ENCODE measurements at places on chromosomes 3 and 15.
A peak's percentile ranks its signal among the peaks of the same experiment; 100 is the strongest.

DNA sequence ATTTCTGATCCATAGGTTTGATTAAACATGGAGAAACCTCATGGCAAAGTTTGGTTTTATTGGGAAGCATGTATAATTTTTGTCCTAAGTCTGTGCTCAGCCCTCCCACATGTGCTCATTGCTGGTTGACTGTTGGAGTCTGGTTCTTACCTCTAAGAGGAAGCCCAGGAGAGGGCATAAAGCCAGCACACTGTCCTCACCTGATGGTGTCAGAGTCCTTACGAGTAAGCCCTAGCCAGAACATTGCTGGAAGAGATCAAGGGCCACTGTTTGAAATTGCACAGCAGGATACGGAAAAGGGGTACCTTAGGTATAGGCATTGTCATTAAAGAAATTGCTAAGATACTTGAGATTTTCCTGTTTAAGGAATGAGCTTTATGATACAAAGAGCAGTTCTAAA lies 21.3 kb downstream of the MLH1 start:
- no peak for DNase-seq

DNA sequence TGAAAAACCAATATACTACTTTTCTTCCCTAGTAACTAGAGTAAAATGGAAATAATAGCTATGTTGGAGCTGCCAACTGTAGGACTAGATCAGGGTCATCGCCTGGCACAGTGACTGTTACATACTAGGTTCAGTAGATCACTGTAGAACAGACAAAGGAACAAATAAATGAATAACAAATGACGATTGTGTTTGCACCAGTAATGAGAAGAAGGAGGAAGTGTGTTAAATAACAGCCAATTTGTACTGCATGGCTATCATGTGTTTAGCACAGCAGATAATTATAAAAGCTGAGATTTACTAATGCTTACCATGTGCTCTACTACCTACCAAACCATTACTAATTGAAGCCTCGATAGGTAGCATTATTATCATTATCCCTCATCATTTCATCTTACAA lies 85.3 kb upstream of the FXR1 start:
- DNase-seq: no peak

GRCh38 chr15:24848050-24848449 lies 106.7 kb upstream of the SNRPN start:
- DNase-seq: no peak

DNA sequence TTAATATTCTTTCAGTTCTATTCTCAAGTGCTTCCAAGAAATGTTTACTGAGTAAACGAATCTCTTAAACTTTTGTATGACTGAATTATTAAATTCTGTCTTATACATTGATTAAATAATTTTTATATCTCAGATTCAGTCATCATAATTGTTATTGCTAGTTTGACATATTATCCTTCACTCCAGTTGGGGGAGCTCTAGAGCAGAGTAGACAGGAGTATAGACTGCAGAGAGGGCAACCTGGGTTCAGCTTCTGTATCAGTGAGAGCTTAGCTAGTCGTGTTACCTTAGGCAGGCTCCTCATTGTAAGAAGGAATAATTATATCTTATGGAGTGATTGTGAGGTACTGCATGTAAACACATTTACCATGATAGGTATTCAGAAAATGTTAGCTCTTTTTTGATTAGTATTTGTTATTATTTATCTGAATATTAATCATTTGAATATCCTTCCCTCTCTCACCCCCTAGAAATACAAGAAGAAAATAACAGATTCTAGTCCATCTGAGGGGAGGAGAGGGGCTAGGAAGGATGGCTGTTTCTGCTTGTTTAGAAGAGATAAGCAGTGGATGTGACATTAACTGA lies 31.0 kb upstream of the ZCWPW2 start:
- no peak for DNase-seq

DNA sequence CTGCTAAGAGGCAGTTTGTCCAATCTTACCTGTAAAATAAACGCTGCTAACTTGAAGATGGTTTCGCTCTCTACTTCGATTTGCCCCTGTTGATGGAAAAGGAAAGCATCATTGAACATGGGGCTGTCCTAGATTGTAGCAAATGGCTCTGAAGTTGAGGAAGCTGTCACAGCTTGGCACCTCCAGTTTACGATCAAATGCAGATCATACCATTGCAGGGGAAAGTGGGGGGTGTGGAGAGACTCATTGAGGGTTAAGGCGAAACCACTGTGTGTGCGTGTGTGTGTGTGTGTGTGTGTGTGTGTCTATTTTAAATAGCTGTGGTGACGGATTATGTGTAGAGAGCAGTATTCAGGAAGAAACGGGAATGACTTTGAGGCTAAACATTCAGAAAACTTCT lies 127.6 kb upstream of the LMOD3 start:
- DNase-seq: peak; percentile 9

GRCh38 chr3:42023380-42023779 lies 61.5 kb upstream of the ULK4 start:
- no peak for DNase-seq

- no peak for DNase-seq
Observed at GRCh38 chr15:38662805-38663204, 98.2 kb upstream of the RASGRP1 start.
